Activated CD4-positive, alpha-beta T cell treated with anti-CD3 and anti-CD28 coated beads for 48 hours (primary cell): ENCODE measurements at places on chromosomes 3 and 15.

GRCh38 chr3:10703875-10704274 is 112.2 kb upstream of the SLC6A11 start:
- peak; percentile 26 for DNase-seq

DNA sequence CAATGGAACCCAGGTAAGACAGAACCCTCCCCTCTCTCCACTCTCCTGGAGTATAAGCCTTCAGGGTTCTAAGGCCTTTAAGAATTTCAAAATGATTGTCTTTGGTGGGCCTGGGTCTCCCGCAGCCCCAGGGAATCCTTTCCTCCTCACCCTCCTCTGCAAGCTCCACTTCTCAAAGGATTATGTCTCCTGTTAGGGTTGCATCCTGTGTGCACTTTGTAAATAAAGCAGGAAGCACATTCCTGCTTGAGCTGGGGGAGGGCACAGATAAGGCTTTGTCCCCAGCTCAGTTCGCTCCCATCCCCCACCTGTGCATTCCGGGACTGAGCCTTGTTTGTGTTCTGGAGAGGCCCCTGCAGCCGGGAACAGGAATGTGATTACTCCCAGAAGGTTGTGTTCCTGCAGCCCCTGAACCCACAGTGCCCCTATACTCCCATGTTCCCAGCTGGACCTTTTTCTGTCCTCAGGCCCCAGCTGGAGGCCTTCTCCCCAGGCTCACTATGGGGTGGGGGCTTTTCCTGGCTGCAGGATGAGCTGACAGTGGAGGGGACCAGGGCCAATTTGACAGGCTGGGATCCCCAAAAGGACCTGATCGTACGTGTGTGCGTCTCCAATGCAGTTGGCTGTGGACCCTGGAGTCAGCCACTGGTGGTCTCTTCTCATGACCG is 9.5 kb downstream of the TYRO3 start:
- no peak for DNase-seq

GRCh38 chr3:72015463-72015862 is 230.5 kb upstream of the PROK2 start:
- no peak for DNase-seq

DNA sequence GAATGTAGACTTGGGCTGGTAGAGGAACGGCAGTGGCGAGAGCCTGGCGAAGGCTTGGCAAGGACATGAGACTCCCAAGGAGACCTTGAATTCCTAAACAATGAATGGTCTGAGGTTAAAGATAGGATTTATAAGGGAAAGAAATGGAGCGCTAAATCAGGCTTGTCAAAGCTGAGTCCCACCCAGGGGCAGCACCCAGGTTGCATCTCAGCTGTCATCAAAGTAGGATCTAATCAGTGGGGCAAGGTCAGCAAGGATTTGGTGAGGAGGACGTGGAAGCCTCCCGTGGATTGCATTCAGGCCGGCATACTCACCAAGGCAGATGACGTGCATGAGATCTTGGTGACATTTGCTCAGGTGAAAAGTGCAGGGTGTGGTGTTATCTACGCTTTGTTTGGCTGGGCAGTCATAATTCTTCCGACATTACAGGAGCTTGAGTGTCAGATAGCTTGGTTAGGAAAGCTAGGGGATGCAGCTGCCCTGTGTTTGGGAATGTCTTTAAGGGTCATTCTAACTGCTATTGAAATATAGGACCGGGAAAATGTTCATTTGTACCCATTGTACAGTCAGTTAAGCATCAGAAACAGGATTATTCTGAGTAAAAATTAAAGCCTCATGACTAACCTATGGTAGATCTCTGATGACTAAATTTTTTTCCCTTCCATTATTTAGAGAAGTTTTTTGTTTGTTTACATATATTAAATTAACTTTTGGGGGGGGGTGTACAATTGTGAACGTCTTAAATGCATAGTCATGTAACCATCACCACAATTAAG is 99.4 kb upstream of the TSC22D2 start:
- DNase-seq, result no peak

DNA sequence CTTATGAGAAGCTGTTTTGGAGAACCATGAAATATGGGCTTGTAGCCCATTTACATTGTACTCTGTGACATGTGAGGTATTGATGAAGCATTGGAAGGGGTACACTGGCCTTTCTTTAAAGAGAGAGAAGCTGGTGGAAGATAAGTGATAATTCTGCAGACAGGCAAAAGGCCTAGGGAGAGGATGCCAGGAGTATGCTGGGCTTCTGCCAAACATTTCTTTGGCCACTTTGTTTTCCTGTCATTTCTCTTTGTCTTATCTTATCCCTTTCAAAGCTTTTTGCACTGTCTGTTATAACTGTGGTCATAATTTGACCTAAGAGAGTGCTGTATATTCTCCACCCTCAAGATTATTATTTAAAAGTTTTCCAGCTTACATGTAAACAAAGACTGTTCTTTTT is 109.6 kb upstream of the SEMA6D start:
- no peak for DNase-seq

DNA sequence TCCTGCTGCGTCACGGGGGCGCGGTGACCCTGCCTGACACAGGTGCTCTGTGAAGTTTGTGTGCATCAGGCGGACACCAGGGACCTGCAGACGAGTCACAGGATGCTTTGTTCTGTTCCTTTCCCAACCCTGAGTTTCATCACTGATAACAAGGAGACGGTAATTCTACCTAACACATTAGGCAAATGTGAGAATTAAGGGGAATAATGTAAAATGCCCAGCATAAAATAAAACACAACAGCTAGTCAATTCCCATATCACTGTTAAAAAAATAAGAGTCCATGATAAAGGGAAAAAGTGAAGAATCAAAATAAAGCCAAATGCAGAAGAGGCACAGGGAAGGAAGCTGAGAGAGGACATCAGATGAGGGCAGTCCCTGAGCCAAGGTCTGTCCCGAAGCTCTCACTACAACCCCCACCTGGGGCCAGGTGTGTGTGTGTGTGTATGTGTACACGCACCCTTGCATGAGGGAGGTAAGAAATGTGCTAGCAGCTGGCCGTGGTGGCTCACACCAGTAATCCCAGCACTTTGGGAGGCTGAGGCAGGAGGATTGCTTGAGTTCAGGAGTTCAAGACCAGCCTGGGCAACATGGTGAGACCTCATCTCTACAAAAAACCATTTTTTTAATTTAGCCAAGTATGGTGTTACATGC is 27.5 kb downstream of the PLA2G4D start:
- DNase-seq, result no peak

GRCh38 chr15:47188758-47189507 is 528.4 kb upstream of the SEMA6D start:
- no peak for DNase-seq

- DNase-seq, result no peak
Observed at GRCh38 chr15:85956532-85957275, 123.0 kb upstream of the AGBL1 start.

GRCh38 chr15:26572602-26573350 is 200.1 kb downstream of the GABRB3 start:
- no peak for DNase-seq

GRCh38 chr3:168121184-168122017 is 25.7 kb upstream of the GOLIM4 start:
- DNase-seq, result no peak

DNA sequence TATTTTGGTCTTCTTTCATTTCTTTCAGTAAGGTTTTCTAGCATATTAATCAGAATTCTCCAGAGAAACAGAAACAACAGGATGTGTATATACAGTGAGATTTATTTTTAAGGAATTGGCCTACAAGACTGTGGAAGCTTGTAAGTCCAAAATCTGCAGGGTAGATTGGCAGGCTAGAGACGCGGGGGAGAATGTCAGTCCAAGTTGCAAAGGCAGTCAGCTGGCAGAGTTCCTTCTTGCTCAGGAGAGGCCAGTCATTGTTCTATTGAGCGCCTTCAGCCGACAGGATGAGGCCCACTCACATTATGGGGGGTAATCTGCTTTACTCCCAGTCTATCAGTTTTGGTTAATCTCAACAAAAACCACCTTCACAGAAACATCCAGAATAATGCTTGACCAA is 133.4 kb upstream of the UBE3A start:
- DNase-seq, result no peak

DNA sequence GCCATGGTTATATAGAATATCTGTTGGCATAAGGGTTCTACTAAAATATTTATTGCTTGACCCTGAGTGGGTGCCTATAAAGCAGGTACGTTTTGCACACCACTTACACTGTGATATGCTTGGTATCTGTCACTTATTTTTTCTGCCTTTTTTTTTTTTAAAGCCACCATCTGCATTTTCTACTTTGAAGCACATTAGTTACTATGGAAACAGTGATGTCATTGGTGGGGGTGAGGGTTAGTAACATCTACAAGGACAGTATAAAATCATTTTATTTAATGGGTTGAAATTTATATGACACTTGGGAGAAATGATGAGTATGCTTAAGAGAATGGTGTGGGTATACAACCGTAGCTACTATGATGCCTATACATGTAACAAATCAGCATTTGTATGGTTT is 25.6 kb downstream of the SLCO3A1 start:
- DNase-seq, result no peak

- DNase-seq, result no peak
Observed at GRCh38 chr15:65067317-65067644, 510 bp downstream of the RASL12 start.

DNA sequence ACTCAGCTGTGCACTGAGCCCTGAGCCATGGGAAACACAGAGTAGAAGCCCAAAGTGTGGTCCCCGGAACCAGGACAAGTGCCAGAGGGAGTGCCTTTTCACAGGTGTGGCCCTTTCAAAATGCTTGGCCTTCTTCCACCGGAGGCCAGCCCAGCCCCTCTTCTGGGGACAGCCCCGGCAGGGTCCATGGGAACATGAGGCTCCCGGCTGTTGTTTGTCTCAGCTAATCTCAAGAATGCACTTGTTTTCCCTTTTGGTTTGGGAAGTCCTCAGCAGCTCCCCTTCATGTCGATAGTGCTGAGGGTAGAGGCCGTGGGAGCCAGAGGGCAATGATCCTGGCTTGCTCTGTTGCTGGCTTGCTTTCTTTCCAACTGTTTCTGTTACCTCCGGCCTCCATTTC is 91.1 kb upstream of the MRPS22 start:
- DNase-seq, result no peak

- no peak for DNase-seq
Observed at GRCh38 chr3:77524463-77524862, 484.6 kb downstream of the ROBO2 start.

- no peak for DNase-seq
Observed at GRCh38 chr3:101819649-101820206, 29.6 kb upstream of the NFKBIZ start.

- peak; percentile 24 for DNase-seq
Observed at GRCh38 chr15:20340931-20341661, 200.5 kb downstream of the GOLGA6L6 start.

DNA sequence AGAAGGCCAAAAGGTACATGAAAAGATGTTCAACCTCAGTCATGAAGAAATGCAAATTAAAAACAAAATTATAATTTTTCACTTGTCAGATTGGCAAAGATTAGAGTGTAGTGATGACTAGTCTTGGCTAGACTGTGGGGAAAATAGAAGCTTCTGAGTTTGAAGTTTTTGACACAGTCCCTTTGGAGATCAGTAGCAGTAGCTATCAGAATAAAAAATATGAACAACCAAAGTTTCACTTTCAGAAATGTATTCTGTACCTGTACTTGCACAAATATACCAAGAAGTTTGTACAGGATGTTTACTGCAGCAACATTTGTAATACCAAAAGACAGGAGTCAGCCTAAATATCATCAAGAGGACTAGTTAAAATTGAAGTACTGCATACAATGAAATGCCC is 14.1 kb downstream of the ATP2C1 start:
- DNase-seq, result no peak

DNA sequence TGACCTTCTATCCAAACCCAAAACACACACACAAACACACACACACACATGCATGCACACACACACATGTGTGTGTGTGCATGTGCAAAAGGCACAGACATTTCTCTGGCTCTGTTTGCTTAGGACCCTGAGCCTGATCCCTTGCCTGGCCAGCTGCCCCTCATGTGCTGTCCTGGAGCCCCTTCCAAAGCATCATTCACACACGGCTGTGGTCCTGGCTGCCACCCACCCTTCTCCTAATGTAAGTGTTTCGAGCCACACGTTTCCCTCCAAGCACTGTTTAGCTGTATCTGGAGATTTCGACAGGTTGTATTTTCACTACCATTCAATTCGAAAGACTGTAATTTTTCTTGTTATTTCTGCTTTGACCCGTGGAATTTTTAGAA is 45.8 kb upstream of the KLF13 start:
- no peak for DNase-seq

DNA sequence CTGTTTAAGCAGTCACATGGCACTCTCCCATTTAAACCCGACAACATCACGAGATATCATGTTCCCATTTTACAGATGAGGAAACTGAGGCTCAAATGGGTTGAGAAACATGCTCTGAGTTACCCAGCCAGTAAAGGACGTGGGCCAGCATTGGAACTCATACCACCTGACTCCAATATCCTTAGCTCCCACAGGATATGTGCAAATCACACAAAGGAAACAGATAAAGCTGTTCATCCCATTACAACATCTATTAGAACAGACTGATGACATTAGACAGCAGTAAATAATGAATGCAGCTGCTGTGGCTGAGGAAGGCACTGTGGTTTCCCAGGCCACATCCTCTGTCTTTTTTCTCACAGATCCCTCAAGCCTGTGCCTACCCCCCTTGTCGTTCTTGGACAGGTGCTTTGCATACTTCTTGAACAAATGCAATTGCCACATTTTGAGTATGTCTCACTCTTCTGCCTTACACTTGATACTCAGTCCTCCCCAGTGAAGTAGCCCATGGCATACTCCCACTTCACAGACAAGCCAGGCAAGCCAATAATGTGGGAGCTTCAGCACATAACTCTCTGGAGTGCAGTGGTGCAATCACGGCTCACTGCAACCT is 17.7 kb downstream of the FRMD4B start:
- DNase-seq, result no peak

DNA sequence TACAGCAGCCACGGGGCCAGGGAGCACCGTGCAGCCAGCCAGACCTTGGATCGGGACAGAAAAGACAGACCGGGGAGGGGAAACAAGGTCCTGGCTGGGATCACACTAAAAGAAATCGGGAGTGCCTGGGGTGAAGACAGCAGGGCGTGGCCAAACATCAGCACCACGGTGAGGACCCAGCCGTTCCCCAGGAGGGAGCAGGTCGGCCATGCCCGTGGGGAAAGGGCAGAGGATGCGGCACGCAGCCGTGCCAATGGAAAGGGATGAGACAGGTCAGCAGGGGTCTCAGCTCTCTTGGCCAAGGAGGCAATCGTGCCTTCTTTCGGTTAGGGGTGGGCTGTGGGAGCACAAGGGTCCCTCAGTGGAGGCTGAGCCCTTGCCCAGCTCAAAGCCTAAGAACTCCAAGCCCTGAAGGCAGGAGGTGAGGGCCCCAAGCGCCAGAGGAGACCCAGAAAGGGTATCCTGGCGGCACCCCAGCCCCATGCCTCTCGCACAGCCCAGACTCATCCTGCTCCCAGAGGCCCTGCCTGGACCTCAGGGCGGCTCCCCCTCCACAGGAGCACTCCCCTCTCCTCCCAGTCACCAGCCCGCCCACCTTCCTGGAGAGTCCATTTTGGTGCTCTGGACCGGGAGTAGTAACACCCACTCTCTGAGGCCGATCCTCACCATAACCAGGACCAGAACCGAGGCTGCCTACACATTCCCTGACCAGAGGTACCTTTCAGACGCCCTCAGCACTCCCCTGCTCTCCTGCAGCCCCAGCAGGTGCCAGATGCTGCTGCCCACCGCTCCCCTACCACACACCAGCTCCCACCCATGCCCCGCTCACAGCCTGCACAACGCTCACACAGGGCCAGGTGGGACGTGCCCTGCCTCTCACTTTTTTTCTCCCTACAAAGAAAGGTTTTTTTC is 23.2 kb upstream of the OCA2 start:
- DNase-seq, result no peak
